ENCODE measurements at places on chromosomes 12 and 14. TPM values are rescaled to one million over a fixed set of nuclear protein-coding genes. Genes with fewer than 3 reads are reported as not detected.

DNA sequence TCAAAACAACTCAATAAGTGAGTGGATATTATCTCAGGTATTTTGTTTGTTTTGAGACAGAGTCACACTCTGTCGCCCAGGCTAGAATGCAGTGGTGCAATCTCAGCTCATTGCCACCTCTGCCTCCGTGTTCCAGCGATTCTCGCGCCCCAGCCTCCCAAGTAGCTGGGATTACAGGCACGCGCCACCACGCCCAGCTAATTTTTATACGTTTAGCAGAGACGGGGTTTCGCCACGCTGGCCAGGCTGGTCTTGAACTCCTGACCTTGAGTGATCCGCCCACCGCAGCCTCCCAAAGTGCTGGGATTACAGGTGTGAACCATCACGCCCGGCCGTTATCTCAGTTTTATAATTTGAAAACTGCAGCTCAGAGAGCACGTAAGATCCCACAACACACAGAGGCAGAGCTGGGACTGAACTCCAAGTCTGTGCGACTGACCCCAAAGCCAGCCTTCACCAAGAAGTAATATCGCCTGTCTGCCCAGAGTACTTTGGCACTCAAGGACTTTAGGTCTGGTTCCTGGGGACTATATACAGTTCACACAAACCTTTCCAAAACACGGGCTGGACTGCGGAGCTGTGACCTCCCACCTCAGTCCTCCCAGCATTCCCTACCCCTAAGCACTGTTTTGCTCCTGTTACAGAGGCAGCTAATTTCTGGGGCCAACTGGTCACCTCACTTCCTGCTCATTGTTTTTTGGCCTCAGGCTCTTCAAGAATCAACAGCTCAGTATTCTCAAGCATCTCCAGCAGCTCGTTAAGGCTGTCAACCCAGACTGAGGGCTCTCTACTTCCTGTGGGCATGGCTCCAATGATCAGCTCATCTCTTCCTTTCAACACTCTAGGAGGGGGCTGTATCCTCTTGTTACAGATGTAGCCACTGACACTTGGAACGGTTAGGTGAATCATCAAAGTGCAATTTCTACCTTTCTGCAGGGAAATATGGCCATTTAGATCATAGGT, 22.5 kb downstream of the TESC start:
- DNase-seq: peak; percentile 25

GRCh38 chr14:90892970-90893369, 76.7 kb upstream of the TTC7B start:
- no peak for DNase-seq

GRCh38 chr14:95088665-95089064, 68.7 kb downstream of the DICER1 start:
- DNase-seq: peak; percentile 29

- no peak for DNase-seq
Observed at GRCh38 chr14:60790850-60791249, 56.3 kb downstream of the MNAT1 start.

The KRT77 gene
- total RNA-seq: not detected

The CLEC14A gene
- not detected for total RNA-seq

DNA sequence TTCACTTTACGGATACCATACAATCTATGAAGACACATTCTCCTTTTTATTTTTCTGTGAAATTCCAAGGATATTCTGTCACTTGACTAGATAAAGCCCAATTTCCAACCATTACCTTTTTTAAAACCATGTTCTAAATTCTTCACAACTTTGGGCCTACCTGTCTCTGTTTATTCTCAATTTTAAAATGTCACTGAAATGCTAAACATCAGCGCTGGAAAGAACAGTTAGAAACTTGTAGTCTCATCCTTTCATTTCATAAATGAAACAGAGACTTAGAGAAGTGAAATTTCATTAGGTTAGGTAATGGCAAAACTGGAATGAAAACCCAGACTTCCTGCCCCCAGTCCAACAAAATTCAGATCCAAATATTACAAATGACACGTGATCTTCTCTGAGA, 396.2 kb downstream of the CCDC91 start:
- no peak for DNase-seq

The ZDHHC22 gene
- 0.60 TPM for total RNA-seq

Measured in A673 (cell line).